ENCODE measurements at places on chromosomes 2 and 18.

DNA sequence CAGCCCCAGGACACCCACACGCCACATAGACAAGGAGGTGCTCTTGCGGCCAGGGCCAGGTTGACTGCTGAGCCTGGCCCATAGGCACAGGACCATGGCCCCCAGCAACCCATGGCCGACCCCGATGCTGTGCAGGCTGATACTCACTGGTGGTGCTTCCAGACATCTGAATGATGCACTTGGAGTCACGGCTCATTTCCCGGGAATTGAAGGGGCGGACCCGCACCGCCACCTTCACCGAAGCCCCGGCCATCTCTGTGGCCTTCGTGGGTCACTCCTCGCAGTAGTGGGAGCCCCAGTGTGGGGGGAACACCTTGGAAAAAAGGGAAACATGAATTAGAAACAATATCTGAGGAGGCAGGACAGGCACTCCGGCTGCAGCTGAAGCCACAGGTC is 22.5 kb downstream of the KIF1A start:
- no peak for DNase-seq

GRCh38 chr2:239457586-239458445 is 57.0 kb upstream of the HDAC4 start:
- DNase-seq: no peak

DNA sequence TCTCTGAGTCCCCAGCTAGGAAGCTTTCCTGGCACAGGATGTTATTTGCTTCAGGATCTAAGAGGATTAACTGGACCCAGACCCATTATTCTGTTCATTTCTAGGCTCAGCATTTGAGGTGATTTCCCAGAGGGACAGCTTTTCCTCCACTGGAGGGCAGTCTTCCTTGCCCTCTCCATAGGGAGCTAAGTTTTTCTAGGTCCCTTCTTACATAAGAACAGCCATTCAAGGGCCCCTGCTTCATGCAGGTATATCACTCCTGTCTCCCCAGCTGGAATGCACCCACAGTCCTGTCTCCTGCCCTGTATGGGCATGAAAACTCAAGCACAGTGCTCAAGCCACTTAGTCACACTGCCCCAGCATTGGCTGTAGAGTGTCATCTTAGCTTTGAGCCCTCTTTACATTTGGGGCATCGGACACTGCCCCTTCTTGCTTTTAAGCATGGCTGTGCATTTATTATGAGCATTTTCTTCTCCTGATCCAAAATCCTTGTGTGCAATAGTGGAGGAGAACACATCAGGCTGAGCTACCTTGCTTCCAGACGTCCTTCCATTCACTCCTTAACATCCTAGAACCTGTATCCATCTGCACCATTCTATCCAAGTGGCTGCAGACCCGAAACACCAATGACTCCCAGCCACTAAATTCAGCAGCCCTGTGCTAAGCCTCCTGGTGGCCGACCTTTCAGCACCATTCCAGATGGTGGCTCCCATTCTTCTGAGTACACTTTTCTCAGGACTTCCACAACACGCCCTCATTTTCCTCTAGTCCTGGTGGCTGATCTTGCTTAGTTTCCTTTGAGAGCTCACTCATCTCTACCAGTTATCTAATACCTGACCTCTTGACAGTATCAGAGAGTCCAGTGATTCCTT is 80.0 kb downstream of the COPS8 start:
- peak; percentile 64 for DNase-seq

GRCh38 chr2:218397820-218398436 is 1.7 kb upstream of the CTDSP1 start:
- peak; percentile 77 for DNase-seq

DNA sequence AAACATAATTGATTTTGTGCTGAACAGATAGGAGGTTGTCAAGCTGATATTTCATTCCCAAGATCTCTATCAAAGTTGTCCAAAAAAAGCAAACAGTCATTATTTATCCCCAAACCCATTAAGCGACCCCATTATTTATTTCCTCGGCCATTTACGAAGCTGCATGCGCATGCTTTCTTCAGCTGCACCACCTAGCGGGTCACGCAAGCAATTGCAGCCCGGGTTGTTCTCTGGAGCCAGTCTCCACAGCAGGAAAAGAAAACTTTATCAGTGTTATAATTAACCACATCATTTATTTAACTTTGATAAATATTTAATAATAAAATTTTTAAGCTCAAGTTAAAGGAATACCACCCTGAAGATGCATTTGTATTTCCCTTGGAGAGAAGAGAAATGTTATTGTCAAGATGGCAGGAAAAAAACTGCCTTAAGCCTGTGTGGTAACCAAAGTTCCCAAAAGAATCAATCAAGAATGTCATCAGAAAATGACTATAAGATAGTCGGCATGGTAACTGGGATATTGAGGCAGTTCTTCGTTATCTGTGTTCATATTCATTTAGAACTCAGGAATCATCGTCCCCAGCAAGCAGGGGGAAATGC is 304.7 kb downstream of the FBXO15 start:
- DNase-seq: peak; percentile 73

DNA sequence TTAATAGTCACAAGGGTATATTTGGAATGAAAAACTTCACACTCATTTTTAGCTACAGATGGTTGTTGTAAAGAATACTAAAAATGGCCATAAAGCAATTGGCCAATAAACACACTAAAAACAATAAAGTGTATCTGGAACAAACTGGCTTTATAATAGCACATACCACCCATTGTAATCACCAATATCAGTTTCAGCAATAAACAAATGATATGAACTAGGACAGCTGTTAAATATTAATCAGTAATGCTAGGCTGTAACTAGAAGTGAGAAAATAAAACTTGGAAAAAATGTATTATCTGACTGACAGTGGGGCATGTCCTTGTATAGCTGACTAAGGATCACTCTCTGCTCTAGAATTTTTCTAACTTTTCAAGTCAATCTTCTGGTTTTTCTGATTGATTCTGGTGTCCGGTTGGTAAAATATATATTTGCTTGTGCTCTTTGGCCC is 312.5 kb downstream of the RND3 start:
- DNase-seq: no peak

- no peak for DNase-seq
Observed at GRCh38 chr18:48215876-48216638, 193.1 kb downstream of the ZBTB7C start.

DNA sequence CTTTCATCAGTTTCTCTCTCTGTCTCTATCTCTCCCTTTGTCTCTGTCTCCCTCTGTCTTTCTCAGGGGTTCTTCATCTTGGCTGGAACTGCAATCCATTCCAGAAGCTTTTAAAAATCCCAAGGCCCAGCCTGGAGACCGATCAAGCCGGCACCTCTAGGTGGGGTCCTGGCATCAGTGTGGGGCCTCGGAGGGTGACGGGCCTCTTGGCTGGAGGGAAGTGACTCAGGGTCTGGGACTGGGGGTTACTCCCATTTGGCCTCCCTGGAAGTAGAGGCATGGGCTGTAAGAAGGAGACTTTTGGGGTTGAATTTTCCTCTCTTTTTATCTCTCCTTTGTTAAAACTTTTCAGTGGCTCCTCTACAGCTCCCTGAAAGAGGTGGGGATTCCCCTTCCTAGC is 52.8 kb upstream of the OTOF start:
- DNase-seq: no peak

- DNase-seq: no peak
Observed at GRCh38 chr2:121627525-121628050, 21.7 kb downstream of the CLASP1 start.

GRCh38 chr2:20181761-20182160 is 43.2 kb downstream of the SDC1 start:
- DNase-seq: no peak

- DNase-seq: no peak
Observed at GRCh38 chr2:174952607-174953006, 52.6 kb downstream of the CHN1 start.

- DNase-seq: peak; percentile 73
Observed at GRCh38 chr2:162768656-162769055, 69.9 kb downstream of the KCNH7 start.

DNA sequence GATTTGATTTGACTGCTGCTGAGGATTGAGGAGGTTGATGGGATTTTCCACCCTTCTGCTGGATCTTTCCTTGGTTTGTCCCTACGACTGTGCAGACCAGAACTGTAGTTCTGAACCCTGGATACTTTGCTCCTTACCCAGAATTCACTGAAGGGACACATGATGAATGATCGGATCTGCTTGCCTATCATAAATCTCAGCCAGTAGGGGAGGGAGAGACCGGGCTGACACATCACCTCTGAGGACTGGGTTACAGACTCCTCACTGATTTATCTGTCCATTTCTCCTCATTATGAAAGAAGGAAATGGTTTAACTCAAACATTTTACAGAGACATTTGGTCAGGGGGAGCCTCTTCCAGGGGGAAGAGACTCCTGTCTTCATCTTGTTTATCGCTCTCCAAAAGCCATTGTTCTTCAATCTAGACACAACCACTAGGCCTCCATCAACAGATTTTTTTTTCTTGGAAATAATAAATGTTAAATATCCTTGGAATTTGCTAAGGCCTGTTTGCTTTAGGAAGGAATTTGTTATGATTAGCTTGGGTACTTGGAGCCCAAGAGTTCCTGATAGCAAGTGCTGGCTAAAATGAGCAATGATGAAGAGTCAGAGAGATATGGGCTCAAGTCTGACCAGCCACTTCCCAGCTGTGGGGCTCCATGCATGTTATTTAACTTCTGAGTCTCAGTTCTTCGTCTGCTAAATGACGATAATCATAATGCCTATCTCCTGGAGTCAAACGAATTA is 925.5 kb downstream of the SLC4A3 start:
- DNase-seq: no peak

DNA sequence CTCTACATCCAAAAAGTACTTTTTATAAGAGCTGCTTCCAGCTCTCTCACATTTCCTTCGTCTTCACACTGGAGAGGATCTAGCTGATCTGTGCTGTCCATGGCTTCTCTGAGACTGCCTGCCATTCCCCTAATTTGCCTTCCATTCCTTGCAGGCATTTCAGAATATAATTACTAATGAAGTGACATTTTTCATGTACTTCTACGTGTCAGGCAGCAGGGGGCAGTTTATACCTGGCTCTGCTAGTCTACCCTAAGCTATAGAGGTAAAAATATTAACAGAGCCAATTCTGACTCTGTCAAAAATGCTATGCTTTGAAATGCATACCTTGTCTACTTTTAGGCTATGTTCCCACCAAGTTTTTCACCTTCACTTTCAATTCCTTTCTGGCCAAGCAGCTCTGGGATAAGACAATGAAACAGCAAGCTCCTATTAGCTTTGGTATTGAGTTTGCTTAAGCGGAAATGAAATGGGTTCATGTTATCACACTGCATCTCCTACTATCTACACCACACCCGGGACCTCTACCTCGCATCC is 81.9 kb downstream of the MEP1B start:
- DNase-seq: peak; percentile 61

DNA sequence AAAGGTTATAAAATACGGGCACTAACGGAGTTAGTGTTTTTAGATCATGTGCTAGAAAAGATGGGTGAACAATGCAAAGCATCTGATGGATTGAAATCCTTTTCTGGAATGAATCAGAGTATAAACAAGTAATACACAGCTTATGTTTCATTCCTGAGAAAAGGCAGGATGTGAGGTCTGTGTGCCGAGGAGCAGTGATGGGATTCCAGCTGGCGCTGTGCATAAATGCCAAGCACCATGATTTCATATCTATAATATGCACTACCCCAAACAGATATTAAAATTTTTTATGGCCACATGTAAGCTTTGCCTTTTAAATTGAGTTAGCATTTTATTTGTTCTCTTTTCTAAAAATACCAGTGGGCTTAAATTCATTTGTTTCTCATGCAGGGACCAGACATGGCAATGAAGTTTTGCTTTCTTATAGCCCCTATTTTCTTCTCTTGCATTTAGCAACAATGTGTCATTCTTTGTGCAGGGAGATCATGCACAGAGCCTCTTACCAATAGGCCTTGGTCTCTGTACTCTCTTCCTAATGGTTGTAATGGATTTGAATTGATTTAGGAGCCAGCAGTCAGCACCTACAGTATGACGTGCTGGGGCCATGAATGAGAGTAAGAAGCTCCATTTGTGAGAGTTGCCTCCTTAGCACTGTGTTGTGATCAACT is 323.9 kb downstream of the SLC8A1 start:
- no peak for DNase-seq

- no peak for DNase-seq
Observed at GRCh38 chr2:74155830-74156229, 8.1 kb upstream of the BOLA3 start.

GRCh38 chr18:74163019-74163660 is 14.8 kb downstream of the TIMM21 start:
- DNase-seq: no peak

DNA sequence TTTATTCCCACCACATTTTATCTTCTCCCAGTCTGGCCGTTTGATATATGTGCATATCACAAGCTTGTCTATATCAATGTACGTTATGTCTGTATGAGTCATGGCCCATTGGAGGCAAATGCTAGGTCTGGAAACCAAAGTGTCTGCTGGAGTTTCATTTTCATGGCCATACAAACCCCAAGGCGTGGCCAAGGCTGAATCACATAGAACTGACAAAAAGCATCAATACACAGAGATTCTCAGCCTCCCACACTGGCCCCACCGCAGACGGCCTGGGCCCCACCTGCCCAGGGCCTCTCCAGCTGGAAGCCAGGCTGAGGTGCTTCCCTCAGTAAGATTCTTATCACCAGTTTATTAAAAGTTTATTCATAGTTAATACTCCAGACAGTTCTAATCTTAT is 40.5 kb upstream of the SALL3 start:
- DNase-seq: no peak

DNA sequence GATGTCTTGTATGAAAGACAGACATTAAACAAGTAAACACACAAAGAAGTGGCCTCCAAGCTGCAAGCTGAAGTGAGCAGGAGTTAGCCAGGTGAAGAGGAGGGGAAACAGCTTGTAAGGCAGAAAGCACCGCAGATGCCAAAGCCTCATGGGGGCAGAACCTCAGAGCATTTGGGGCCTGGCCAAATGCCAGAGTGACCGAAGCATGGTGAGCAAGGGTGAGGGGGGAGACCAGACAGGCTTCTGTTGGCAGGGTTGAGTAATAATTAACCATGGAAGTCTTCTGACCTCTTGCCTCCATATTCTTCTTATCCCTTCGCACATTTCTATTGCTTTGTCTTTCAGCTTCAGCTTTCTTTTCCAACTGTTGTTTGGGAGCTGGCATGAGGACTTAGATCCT is 5.6 kb downstream of the QPCT start:
- no peak for DNase-seq

- no peak for DNase-seq
Observed at GRCh38 chr2:23347471-23348092, 37.4 kb upstream of the KLHL29 start.

- DNase-seq: no peak
Observed at GRCh38 chr2:241932899-241933178, 63.3 kb downstream of the RTP5 start.

- DNase-seq: no peak
Observed at GRCh38 chr2:395886-396285, 108.0 kb upstream of the ALKAL2 start.

GRCh38 chr18:3037423-3037915 is 24.5 kb upstream of the LPIN2 start:
- DNase-seq: no peak

DNA sequence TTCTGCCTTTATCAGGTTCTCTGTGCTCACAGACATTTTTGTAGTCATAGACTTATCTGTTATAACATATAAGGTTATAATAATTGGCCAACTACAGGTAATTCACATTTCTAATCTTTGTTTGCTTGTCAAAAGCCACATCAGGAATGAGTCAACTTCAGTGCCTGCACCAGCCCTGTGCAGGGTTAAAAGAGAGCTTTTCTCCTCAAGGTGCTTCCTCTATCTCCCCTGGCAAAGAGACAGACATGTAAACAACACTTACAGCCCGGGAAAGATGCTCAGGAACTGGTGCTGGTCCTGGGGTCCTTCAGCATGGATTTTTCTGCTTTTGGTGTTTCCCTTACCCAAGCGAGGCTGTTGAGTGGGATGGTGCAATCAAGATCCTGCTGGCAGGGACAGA is 7.7 kb upstream of the EHD3 start:
- no peak for DNase-seq

- no peak for DNase-seq
Observed at GRCh38 chr2:80437959-80438358, 133.4 kb upstream of the LRRTM1 start.

Data from neural progenitor cell (in vitro differentiated cells).